Activated CD8-positive, alpha-beta T cell treated with anti-CD3 and anti-CD28 coated beads for 36 hours (primary cell): ENCODE measurements at places on chromosomes 4 and X.

GRCh38 chrX:138885886-138886285 lies 174.4 kb upstream of the FGF13 start:
- no peak for DNase-seq

GRCh38 chrX:54447461-54447860 lies 7.3 kb downstream of the TSR2 start:
- DNase-seq = no peak

- DNase-seq = no peak
Measured at GRCh38 chr4:1323635-1324442, 23.2 kb upstream of the UVSSA start.

DNA sequence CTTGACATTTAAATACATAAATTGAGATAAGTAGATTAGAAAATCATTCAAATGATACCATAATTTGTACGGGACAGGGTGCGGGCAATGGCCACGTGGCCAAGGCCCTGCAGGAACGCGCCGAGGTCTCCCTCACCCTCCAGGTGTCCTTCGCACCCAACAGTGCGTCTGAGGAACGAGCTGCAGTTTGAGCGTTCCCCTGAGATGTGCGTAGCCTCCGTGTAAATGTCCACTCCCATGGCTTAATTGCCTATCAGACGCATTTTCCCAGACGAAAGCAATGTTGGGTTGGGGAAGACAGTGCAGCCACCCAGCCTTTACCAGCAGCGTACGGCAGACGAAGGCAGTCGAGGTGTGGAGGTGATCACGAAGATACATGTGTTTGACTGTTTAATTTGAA lies 56.4 kb downstream of the CPLX1 start:
- no peak for DNase-seq
